ENCODE measurements at places on chromosomes 2 and 18.

DNA sequence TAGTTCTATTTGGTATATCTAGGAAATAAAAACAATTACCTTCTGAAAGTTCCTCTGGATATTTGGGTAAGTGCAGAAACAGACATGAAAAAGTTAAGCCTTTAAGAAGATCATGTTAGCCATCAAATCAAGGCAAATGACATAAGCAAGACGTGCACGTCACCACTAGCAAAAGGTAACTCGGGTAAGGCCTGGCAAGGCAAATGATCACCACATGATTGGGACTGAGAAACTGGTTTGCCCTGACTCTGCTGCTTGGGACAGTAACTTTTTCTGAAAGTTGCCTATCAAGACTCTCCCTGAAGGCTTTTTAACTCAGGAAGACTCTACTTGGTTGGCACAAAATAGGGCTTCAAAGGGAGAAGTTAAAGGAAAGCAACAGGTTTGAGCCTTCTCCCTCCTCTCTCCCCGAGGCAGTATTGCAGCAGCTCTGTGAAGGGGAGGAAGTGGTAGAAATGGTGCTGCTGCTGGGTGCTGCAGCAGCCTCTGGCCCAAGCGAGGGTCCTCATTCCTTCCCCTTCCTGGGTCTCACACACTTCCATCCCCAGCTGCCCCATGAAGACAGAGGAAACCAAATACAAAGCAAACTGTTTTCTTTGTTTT is 17.1 kb upstream of the TMEM237 start:
- DNase-seq, result no peak

DNA sequence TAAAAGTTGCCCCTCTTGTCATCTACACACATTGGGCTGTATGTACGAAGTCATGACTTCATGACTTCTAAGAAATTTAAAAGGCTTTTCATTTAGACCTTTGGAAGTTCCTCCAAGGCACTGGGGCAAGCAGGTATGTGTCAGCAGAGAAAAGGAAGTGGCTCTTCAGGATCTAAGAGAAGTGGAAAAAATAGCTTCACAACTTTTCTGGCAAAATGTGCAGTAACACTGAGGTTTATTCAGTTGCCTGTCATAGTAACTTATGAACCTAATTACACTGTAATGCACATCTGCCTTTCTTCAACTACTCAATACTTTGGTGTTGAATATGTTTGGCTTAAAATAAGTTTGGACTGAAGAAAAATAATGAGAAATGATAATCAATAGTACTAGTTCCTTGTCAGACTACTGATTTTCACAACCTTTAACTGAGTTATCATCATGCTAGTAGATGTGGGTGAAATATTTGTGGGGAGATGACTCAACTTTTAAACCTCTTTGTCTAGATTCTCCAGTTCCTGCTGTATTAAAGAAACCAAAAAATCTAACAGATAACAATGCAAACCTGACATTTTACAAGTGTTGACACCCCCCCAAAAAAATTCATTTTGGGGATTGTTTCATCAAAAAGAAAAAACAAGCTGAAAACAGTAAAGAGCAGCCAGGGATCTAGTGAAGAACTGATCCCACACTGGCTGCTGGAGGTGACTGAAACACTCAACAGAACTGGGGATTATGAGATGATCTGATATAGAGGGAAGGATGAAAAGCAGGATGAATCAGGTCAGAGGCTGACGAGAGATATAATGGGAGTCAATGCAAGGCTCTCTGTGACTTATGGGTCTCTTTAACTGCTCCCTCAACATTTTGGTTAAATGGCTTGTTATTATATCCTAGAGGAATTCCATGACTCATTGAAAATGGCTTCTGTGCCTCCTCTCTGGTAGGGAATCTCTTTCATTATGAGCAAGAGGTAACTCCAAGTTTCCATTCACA is 84.6 kb downstream of the COLEC12 start:
- DNase-seq, result no peak

- no peak for DNase-seq
These were observed 9.8 kb upstream of the ARHGEF4 start for GRCh38 chr2:130826821-130827501.

DNA sequence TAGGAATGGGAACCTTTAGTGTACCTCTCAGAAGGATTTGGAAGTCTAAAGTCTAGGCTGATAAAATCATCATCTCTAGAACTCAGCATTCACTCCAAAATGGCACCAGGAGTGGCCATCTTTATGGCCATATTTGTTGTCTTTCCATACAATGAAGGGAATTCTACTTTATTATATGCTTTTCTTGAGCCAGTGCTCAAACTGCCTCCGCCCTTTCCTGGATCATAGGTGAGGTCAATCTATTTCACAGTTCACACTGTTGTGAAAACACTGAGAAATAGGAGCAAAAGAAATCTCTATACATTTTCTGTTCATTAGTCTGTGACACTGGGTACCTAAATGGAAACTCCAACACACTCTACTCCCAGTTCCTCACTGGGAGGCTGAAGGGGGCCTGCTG is 55.6 kb downstream of the SP110 start:
- DNase-seq, result no peak

DNA sequence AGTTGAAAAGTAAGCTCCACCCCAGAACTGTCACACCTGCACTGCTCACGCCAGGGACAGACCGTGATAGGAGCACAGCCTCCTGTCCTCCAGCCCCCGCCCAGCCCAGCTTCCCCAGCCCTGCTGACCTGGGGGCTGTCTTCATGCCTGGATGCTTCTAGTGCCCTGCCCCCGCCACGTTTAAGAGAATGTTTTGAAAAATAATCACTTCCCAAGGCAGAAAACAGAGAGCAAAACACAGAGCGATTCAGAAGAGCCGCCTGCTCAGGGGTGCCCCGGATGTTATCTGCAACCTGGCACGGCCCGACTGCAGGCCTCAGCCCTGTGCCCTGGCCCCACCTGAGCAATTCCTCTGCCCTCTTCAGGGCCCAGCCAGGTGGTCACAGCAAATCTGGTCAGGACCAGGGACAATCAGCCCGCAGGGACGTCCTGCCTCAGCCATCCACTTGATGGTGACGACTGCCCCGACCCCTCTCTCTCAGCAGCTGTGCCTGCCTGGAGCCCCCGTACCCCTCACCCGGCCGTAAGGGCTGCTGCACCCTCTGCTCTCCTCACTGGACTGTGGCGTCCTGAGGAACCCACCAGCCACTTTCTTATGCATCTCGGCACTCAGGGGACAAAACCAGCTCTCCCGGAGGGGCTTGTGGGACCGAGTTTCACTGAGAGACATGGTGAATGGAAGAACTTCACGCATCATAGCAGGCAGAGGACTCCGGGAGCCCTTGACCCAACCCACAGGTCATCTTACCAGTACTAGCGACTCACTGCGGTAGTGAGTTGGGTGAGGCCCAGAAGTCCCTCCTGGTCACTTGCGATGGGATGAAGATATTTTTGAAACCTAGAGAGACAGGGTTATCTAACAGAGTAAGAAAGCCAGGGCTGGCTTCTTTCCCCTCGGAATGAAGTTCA is 30.2 kb downstream of the ADI1 start:
- no peak for DNase-seq

- DNase-seq, result no peak
These were observed 49.2 kb upstream of the NAB1 start for GRCh38 chr2:190599546-190600220.

GRCh38 chr2:79882548-79882947 is 369.7 kb downstream of the CTNNA2 start:
- no peak for DNase-seq

GRCh38 chr2:241248897-241249296 is 60.4 kb downstream of the ANO7 start:
- DNase-seq, result no peak

DNA sequence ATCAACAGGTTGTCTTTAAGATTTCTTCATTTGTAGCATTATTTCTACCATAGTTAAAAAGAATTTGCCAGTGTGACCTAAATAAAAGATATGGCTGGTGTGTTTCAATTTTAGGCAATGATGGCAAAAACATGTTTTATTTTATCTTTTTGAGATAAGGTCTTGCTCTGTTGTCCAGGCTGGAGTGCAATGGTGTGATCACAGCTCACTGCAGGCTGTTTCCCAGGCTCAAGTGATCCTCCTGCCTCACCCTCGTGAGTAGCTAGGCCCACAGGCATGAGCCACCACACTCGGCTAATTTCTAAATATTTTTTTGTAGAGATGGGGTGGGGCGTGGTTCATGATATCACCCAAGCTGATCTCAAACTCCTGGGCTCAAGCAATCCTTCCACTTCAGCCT is 47.0 kb upstream of the COBLL1 start:
- DNase-seq, result no peak

DNA sequence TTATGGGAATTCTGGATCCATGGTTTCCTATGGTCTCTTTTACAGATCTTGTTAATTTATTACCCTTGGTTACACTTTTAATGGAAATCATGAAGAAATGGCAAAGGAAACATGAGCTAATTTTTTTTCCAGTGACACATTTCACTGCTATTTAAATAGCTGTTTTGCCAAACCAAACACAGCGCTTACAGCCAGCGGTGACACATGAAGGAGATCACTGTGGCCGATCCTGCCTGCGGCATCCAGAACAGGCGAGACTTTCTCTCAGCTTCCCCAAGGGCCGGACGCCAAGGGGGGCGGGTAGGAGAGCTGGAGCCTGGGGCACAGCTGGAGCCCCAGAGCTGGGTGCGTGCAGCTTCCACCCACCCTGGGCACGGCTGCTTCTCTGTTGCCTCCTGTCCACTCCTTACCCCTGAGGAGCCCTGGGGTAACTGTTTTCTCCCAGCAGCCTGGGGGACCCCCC is 81.4 kb upstream of the PKDCC start:
- no peak for DNase-seq

- no peak for DNase-seq
These were observed 3.1 kb downstream of the PROM2 start for GRCh38 chr2:95277246-95277906.

- no peak for DNase-seq
These were observed 95.3 kb upstream of the RNF152 start for GRCh38 chr18:61988100-61988499.

GRCh38 chr18:35387152-35387571 is 10.0 kb upstream of the ZNF396 start:
- DNase-seq, result no peak

DNA sequence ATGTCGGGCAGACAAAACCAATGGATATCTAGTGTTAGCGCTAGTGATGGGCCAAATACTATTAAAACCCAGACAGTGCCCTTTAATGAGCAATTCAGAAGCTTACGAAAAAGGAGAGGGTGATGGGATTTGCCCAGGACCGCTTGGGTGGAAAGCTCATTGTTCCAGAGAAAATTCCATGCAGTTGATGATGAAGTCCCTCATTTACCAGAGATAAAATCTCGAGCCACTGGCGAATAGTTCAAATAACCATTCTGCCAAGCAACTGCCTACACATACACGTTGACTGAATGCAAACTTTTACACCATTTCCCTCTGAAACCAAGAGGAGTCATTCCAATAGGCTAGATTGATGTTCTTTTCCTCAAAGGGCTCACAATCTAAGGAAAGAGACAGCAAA is 73.6 kb upstream of the ARL4C start:
- DNase-seq, result no peak

GRCh38 chr18:75057169-75057960 is 151.6 kb downstream of the PTGR3 start:
- no peak for DNase-seq
